WTC11 (cell line): ENCODE measurements at places on chromosomes 5 and 9. TPM values are rescaled to one million over a fixed set of nuclear protein-coding genes. Genes with fewer than 3 reads are reported as not detected.

The ANKRD20A1 gene
- 0.27 to 0.37 TPM in 2 of 3 replicates, not detected in the other for total RNA-seq

DNA sequence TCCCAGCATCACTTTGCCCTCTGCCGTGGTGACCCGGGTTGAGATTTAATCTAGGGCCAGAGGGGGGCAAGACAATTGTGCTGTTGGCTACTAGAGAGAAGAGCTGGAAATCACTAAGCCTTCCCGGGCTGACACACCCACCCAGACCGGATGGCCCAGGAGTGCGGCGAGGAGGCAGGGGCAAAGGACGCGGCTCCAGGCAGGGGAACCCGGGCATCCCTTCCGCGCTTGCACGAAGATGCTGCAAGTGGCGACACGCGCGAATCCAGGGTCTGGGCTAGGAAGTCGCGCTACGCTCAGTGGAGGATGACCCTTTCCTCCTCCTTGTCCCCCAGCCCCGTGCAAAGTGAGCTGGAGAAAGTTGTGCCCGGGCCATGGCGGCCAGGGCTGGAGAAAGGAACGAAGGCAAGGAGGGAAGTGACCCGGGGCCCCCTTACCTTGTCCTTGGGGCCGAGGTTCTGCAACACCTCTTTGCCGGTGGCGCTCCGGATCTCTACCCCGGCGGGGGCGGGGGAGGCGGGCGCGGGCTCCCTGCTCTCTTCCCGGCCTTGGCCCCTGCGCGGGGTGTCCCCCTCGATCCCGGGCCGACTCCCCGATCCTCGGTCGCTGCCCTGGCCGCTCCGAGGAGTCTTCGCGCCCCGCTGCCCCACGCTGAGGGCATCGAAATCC is 693 bp downstream of the DPYSL3 start:
- peaks cover 29% of the 10 kb centered on the region for H3K4me1 ChIP-seq
- no peak overlapping the region for H3K27ac ChIP-seq
- H3K4me3 ChIP-seq = peak overlapping the region; percentile 69
- peak; percentile 43 for DNase-seq

DNA sequence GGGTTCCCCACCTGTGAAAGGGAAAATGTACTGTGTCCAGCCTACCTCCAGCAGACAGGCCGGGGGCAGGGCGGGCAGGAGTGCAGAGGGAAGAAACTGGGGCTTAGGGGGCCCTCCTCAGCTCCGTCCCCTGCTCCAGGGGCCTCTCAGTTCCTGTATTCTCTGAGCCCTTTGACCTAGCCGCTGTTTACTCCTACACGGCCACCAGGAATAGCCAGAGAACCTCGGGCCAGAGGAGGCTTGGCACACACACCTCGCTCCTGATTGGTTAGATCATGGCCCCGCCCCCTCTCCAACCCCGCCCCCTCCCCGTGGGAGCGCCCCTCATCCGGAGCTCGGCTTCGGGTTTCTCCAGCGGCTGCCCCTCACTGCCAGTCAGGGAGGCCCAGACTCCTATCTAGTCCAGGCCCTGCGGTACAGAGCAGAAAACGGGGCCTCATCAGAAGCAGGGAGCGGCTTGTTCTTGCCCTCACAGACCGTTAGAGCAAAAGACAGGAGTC is 2.2 kb downstream of the ST6GALNAC6 start:
- H3K27ac ChIP-seq = peak overlapping the region; percentile 57; the same call in 1 of the 2 replicates
- peaks cover 22% of the 10 kb centered on the region for H3K4me1 ChIP-seq

GRCh38 chr5:170874017-170874416 is 12.2 kb downstream of the RANBP17 start:
- no peaks in the 10 kb centered on the region for H3K27me3 ChIP-seq
- H3K27ac ChIP-seq = no peak overlapping the region
- H3K4me1 ChIP-seq = peaks cover 36% of the 10 kb centered on the region
